CD4-positive, CD25-positive, alpha-beta regulatory T cell (primary cell): ENCODE measurements at places on chromosomes 7 and 10. TPM values are rescaled to one million over a fixed set of nuclear protein-coding genes. Genes with fewer than 3 reads are reported as not detected.

GRCh38 chr10:5628451-5629302, 37.7 kb downstream of the ASB13 start:
- no peaks in the 10 kb centered on the region for H3K36me3 ChIP-seq
- no peak overlapping the region for H3K4me3 ChIP-seq
- H3K27ac ChIP-seq = no peak overlapping the region
- no peak for DNase-seq
- H3K27me3 ChIP-seq = no peaks in the 10 kb centered on the region
- peaks cover 9% of the 10 kb centered on the region for H3K4me1 ChIP-seq

Gene CHPF2
- 38.8 TPM for total RNA-seq

- H3K36me3 ChIP-seq = no peaks in the 10 kb centered on the region
- no peaks in the 10 kb centered on the region for H3K4me1 ChIP-seq
- no peak overlapping the region for H3K4me3 ChIP-seq
- no peak for DNase-seq
- no peak overlapping the region for H3K27ac ChIP-seq
Observed at GRCh38 chr10:89873055-89873454, 171.7 kb downstream of the KIF20B start.

GRCh38 chr7:28381466-28381865, 30.9 kb upstream of the CREB5 start:
- H3K36me3 ChIP-seq = no peaks in the 10 kb centered on the region
- H3K4me3 ChIP-seq = no peak overlapping the region
- H3K27ac ChIP-seq = no peak overlapping the region
- H3K4me1 ChIP-seq = no peaks in the 10 kb centered on the region
- H3K27me3 ChIP-seq = peaks cover 2% of the 10 kb centered on the region

DNA sequence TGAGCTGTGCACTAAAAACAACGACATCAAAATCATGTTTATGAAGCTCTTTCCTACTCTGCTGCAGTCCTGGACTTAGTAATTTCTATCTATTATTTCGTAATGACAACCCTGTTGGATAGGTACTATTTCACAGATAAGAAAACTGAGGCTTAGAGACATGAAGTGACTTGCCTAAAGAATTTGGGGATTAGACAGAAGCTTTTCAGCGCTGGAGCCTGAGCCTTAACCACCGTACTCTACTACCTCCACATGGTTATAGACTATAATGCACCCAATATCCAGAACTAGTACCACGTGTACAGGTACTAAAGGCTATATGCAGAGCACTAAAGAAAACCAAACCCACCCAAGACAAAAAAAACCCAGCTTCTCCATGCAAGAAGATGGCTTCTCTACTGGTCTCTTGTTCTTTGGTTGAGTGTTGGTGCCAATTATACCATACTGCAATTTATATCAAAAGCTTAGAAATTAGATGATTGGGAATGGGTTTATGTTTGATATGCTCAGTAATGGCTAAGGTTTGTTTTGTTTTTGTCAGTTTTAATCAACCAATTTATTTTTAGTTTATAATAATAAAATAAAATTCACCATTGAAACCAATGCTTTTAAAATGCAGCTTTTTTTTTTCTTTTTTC, 6.5 kb upstream of the SNX10 start:
- no peaks in the 10 kb centered on the region for H3K36me3 ChIP-seq
- DNase-seq = peak; percentile 33
- H3K27me3 ChIP-seq = no peaks in the 10 kb centered on the region
- H3K4me3 ChIP-seq = no peak overlapping the region

- H3K27ac ChIP-seq = peak overlapping the region; percentile 84
- no peak for DNase-seq
- peaks cover 84% of the 10 kb centered on the region for H3K4me1 ChIP-seq
- H3K4me3 ChIP-seq = peak overlapping the region; percentile 84
- no peaks in the 10 kb centered on the region for H3K36me3 ChIP-seq
- no peaks in the 10 kb centered on the region for H3K27me3 ChIP-seq
Observed at GRCh38 chr7:100543586-100543985, 4.6 kb downstream of the AGFG2 start.

DNA sequence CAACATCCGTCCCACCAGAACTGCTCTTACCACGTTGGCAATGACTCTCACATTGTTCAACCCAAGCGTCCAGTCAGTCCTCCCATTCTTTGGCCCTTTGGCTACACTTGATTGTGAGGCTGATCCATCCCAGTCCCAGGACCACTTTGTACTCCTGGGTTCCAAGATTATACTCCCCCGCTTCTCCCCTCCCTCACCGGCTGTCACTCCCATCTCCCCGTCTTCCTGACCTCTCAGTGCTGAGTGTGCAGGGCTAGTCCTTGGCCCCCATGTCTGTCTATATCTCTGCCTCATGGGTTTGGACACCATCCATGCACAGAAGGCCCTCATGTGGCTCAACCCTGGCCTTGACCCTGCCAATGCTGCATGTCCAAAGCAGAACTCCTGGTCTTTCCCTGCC, 12.5 kb downstream of the ARHGAP22 start:
- no peaks in the 10 kb centered on the region for H3K36me3 ChIP-seq
- no peak overlapping the region for H3K27ac ChIP-seq
- H3K27me3 ChIP-seq = no peaks in the 10 kb centered on the region
- H3K4me1 ChIP-seq = no peaks in the 10 kb centered on the region

DNA sequence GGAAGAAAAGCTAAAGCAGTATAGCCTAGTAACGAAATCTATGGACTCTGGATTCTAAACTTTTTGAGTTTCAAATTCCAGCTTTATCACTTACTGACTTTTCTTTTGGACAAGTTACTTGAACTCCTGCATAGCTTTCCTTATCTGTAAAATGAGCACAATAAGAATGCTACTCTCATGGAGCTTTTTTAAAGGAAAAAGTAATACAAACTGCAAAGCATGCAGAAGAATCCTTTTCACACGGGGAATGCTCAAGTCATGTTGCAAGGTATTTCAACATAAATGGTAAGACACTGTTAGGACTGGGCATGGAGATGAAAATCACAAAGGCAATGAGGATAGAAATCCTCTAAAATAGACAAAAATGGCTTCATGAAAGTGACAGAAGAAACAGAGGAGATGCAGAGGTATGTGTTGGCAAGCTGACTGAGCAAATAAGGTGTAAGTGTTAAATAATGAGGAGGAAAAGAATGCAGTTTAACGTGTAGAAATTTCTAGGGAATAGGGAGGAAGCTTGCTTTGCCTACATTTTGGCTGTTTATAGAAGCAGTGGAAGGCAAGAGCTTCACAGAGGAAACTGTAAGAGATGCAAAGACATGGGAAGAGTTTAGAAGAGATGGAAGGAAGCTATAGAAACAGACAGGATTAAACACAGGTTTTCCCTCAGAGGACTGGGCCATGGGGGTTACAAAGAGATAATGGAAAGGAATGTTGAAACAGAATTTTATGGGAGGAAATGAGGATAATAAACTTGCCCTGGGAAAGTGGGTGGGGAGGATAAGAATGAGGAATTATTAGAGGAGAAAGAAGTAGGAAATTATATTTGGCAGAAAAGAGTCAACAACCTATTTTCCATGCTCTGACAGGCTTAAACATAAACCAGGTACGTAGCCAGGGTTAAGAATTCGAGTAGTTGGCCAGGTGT, 28.8 kb upstream of the SNX13 start:
- no peak for DNase-seq
- no peaks in the 10 kb centered on the region for H3K36me3 ChIP-seq
- H3K4me1 ChIP-seq = no peaks in the 10 kb centered on the region

Gene PAPSS2
- total RNA-seq = not detected

DNA sequence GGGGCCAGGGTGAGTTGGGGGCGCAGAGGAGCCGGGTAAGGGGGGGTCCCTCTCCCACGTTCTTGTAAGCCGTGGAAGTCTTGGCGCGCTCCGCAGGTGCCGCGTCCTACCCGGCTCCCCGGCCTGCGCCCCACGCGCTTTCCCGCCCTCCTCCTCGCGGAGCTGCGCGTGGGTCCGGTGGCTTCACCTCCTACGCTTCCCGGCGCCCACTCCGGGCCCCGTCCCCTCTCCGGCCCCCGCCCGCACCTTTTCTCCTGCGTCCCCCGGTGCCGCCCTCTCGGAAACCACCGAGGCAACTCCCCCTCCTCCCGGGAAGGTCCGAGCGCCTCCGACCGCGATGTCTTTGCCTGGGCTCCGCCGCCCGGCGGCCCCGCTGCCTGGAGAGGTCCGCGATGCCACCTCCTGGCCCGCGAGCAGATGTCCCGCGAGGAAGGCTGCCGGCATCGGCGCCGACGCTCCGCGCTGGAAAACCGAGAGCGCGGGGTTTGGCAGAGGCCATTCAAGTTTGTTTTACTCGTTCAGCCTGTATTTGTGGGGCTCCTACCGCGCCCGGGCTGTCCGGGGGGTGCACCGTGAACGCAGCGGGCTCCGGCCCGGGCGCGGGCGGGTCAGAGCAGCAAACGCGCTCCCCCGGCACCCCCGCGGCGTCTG, 2.4 kb upstream of the NKX6-2 start:
- DNase-seq = no peak
- H3K36me3 ChIP-seq = peaks cover 2% of the 10 kb centered on the region
- H3K27ac ChIP-seq = no peak overlapping the region

- H3K36me3 ChIP-seq = no peaks in the 10 kb centered on the region
- H3K27ac ChIP-seq = no peak overlapping the region
- no peaks in the 10 kb centered on the region for H3K27me3 ChIP-seq
- no peak overlapping the region for H3K4me3 ChIP-seq
Observed at GRCh38 chr7:19098510-19098909, 18.9 kb downstream of the TWIST1 start.

Gene ZSWIM8
- 95.5 TPM for total RNA-seq

- DNase-seq = no peak
- H3K27me3 ChIP-seq = no peaks in the 10 kb centered on the region
- H3K36me3 ChIP-seq = no peaks in the 10 kb centered on the region
- no peaks in the 10 kb centered on the region for H3K4me1 ChIP-seq
Observed at GRCh38 chr7:47340517-47340916, 241.4 kb downstream of the TNS3 start.

Gene RGR
- not detected for total RNA-seq

- H3K36me3 ChIP-seq = no peaks in the 10 kb centered on the region
- no peak overlapping the region for H3K27ac ChIP-seq
- no peak overlapping the region for H3K4me3 ChIP-seq
- no peaks in the 10 kb centered on the region for H3K4me1 ChIP-seq
- no peaks in the 10 kb centered on the region for H3K27me3 ChIP-seq
Observed at GRCh38 chr7:14766747-14767146, 135.8 kb downstream of the DGKB start.

Gene HECW1
- 0.52 TPM for total RNA-seq

GRCh38 chr7:87356448-87356847, 11.0 kb downstream of the CROT start:
- H3K27ac ChIP-seq = no peak overlapping the region
- no peaks in the 10 kb centered on the region for H3K4me1 ChIP-seq
- no peak overlapping the region for H3K4me3 ChIP-seq
- H3K36me3 ChIP-seq = peaks cover 48% of the 10 kb centered on the region
- DNase-seq = no peak

DNA sequence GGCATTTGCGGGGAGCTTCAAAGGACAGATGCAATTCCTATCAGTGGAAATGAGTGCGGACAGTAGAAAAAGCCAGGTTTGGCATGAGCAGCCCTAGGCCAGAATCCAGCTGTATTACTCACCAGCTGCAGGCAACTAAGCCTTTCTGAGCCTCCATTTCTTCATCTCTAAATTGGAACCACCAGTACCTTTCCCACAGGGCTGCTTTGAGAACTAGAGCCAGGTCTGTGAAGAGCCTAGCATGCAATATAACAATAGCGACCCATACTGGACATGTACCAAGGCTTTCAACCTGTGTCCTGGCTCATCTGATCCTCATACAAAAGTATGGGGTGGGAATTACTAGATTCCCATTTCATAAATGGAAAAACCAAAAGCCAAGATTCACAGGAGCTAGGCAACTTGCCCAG, 101.0 kb downstream of the GSAP start:
- H3K4me3 ChIP-seq = no peak overlapping the region
- H3K4me1 ChIP-seq = no peaks in the 10 kb centered on the region
- DNase-seq = no peak
- no peak overlapping the region for H3K27ac ChIP-seq
- peaks cover 12% of the 10 kb centered on the region for H3K36me3 ChIP-seq

DNA sequence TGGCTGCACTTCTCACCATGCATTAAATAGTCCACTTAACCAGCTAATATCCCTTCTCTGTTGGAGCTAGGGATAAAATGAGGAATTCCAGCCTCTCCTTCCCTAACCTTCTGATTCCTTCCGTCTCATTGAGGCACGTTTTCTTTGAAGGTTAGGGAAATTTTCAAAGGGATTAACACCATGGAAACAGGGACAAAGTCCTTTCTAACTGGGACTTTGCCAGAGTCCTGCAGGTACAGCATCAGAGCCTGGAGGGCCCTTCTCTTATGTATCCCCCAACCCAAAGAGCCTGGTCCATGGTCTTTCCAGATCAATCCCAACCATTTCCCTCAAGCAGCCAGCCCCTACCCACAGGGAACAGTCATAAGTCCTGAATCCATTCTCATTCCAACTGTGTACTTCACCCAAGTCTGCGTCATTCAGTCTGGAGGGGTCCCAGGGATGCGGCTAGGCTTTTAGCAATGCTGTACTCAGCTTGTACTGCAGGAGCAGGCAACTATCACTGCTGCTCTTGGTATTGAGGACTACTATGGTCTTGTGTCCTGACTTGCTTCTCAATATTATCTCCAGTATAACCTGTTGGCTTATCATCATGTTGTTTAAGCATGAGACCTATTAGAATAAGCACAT, 34.6 kb upstream of the CROT start:
- no peak overlapping the region for H3K4me3 ChIP-seq
- H3K27me3 ChIP-seq = no peaks in the 10 kb centered on the region

Gene RBP4
- not detected for total RNA-seq

DNA sequence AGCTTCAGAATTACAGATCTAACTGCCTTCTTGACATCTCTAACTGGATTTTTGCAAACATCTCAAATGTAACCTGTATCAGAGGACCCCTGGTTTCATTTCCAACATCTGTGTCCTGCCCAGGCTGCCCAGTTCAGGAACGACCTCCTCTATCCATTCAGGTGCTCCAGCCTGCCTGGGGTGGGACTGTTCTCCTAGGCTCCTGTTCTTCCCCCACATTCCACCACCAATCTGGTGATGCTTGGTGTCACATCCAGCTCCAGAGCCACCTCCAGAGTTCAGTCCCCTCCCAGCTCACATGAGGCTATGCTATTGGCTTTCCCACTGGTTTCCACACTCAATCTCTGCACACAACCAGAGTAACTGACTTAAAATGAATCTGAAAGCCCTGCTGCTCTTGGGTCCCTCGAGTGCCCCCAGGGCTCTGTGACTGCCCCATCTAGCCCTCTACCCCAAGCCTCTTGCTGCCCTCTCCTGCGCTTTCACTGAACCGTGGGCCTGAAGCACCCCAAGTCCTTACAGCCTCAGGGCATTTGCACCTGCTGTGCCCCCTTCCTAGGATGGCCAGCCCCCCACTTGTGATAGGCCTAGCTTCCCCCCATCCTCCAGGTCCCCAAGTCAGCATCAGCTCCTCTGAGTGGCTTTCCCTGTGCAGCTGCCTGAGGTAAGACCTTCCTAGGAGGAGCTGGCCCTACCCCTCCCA, 46.1 kb downstream of the PPIF start:
- DNase-seq = no peak
- H3K36me3 ChIP-seq = no peaks in the 10 kb centered on the region
